Trophoblast cell (in vitro differentiated cells and primary cell): ENCODE measurements at places on chromosomes 16 and 17.
A peak's percentile ranks its signal among the peaks of the same experiment; 100 is the strongest.

DNA sequence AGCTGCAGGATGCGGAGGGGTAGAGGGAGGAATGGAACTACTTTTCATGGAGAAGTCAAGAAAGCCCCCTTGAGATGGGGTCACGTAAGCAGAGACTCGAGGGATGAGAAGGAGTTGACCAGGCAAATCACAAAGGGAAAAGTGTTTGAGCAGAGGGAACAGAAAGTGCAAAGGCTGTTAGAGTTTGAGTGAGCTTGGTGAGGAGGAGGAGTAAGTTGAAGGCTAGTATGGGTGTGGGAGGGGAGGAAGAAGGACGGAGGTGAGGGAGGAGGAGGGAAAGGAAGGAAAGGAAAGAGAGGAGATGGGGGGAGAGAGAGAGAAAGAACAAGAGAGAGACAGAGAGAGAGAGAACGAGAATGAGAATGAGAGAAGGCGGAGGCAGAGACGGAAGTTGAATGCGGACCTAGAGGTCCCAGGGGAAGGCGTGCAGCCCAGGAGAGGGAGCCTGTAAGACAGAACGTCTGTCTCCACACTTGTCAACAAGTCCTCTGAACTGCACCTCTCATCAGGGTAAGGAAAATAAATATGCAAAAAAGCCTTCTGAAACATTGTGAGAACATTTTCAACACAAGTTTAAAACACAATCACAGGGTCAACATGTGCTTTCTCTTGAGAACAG is 279.8 kb upstream of the EEF2KMT start:
- no peak for DNase-seq

DNA sequence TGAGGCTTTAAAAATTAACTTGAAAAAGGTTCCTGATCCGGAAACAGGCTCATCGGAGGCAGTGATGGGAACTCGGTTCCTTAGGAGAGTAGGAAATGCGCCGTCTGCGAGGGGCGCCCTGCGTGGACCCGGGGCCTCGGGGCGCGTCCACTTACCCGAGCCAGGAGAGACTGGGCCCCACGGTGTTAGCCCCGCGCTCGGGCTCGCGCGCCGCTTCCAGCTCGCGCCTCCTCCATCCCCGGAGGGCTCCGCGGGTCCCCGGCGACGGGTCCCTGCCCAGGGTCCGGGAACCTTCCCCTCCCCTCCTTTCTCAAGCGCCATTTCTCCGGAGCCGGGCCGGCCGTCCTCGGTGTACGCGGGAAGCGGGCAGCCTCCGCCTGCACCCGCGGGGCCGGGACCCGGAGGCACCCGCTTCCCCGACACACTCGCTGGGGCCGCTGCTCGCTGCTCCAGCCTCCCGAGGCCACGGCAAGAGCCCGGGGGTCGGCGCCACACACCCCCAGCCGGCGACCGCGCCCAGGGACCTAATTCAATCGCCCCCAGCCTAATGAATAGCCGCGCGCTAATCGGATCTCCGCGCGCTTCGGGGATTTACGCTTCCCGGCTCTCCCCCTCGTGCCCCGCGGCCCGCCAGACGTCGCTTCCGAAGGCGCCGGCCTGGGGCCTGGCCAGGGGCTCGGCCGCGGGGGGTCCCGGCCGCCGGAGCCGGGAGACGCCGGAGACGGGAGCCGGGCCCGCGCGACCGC is 2.2 kb upstream of the BAHCC1 start:
- peak; percentile 33 for DNase-seq

- DNase-seq, result no peak
These were observed 20.2 kb downstream of the ZNRF1 start for GRCh38 chr16:75019007-75019406.

GRCh38 chr17:64628641-64629040 is 33.5 kb downstream of the SMURF2 start:
- DNase-seq, result no peak

GRCh38 chr17:76641501-76641900 is 2.1 kb downstream of the ST6GALNAC1 start:
- peak; percentile 88 for DNase-seq

- no peak for DNase-seq
These were observed 50.4 kb upstream of the DLX4 start for GRCh38 chr17:49918591-49918990.

- DNase-seq, result no peak
These were observed 10.0 kb downstream of the SALL1 start for GRCh38 chr16:51141106-51141505.

- no peak for DNase-seq
These were observed 24.8 kb upstream of the STH start for GRCh38 chr17:45973946-45974859.

- no peak for DNase-seq
These were observed 95.6 kb downstream of the NPIPB11 start for GRCh38 chr16:29310852-29311314.

GRCh38 chr17:35747540-35748017 is 5.5 kb downstream of the GAS2L2 start:
- DNase-seq, result peak; percentile 86

GRCh38 chr17:15512071-15512709 is 44.8 kb upstream of the CDRT4 start:
- DNase-seq, result no peak

DNA sequence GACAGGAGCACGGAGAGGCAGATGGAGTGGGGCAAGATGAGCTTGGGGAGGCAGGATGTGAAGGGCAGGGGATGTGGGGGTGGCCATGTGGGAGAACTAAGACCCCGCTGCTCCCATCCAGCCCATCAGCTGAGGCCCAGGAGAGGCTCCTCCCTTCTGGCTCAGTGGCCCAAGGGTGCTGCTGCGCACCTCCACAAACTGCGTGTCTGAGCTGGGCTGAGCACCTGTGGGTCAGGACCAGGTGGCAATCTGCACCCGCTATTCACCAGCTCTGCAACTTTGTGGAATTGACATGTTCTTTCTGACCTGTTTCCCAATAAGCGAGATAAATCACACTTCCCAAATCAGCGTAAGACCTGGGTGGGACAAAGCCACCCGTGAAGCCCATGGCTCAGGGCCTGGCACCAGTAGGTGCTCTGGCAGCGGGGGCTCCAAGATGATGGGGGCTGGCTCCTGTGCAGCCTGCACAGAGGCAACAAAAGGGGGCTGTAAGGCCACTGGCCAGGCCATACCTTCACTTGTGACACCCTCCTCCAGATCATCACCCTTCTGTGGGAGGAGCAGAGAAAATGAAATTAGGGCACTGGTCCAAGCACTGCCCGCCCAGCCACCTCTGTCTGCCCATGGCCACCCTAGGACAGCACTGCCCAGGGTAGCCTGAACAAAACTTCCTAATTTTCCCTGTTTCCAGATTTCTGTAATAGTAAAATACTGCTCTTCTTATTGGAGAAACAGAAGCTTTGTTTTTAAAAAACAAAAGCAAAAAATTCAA is 11.7 kb upstream of the SREBF1 start:
- no peak for DNase-seq

GRCh38 chr17:49490276-49490675 is 4.8 kb upstream of the NGFR start:
- no peak for DNase-seq

DNA sequence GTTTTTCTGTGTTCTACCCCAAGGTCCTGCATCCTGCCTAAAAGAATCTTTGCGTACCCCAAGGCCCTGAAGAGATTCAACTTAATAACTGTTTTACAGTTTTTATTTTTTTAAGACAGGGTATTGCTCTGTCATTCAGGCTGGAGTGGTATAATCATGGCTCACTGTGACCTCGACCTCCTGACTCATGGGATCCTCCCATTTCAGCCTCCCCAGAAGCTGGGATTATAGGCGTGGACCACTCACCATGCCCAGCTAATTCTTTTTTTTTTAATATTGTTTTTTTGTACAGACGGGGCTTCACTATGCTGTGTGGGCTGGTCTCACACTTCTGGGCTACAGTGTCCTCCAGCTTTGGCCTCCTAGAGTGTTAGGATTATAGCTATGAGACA is 9.3 kb upstream of the FAAP100 start:
- no peak for DNase-seq

DNA sequence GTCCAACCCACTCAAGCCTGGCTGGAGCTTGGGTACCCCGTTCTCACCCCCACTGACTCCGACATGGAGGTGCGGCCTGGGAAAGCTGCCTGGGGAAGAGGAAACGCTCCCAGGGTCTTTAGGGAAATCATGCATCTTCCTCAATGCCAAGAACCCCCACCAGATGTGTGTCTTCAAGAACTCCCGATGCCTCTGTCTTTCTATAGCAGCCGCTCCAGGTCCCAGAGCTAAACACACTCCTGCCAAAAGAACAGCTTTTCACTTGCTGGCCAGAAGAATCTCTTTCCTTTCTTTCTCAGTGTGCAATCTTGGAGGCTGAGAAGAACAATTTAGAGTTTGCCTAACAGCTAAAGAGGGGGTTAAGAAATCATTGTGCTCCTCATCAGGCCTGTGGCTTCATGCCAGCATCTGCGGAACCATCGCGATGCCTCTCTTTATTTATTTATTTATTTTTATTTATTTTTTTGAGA is 41.1 kb upstream of the MTSS2 start:
- no peak for DNase-seq

DNA sequence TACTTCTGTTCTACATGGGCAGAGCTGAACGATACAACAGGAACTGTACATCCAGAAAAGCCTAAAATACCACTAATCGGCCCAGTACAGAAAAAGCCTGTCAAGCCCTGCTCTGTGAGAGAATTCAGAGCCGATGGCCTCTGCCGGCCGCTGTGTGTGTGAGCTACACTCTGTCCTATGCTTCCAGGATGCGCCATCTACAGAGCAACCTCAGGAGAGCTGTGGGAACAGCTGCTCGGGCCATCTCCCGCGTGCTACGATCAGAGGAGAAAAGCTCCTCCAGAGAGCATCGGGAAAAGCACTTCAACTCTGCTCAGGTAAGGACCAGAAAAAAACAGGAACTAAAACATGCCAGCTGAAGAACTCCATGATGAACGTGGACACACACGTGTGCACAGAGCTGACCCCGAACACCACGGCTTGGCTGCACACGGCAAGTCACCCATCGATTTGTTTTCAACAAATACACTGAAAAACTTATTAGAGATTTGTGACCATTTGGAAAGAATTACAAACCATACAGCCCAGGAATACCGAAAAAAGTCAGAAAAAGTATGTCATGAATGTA is 115.9 kb downstream of the ANKRD11 start:
- DNase-seq, result no peak

DNA sequence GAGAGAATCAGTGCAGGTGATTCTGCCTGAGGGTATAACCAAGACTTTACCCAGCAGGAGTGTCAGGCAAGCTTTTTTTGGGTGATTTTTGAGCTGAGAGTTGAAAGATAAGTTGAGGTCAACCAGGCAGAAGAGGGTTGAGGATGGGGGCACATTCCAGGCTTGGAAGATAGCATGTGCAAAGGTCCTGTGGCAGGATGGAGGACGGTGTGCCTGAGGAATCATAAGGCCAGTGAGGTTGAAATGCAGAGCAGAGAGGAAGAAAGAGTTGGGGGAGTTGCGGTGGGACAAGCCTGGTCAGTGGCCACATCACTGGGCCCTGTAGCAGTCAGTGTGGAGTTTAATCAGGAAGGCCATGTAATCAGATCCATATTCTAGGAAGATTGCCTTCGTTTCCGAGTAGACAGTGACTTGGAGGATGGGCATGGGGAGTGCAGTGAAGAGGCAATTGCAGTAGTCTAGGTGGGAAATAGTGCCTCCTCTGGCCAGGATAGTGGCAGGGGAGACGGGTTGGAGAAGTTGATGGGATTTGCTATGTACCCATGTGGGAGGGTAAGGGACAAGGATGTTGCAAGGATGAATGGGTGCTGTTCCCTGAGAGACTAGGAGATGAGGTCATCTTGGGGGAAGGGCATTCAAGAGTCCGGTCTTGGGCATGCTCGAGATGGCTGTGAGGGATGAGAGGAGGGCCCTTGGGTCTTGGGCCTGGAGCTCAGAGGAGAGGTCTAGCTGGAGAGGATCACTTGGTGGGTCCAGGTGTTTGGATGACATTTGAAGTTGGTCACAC is 3.9 kb downstream of the PLEKHG4 start:
- DNase-seq, result no peak

DNA sequence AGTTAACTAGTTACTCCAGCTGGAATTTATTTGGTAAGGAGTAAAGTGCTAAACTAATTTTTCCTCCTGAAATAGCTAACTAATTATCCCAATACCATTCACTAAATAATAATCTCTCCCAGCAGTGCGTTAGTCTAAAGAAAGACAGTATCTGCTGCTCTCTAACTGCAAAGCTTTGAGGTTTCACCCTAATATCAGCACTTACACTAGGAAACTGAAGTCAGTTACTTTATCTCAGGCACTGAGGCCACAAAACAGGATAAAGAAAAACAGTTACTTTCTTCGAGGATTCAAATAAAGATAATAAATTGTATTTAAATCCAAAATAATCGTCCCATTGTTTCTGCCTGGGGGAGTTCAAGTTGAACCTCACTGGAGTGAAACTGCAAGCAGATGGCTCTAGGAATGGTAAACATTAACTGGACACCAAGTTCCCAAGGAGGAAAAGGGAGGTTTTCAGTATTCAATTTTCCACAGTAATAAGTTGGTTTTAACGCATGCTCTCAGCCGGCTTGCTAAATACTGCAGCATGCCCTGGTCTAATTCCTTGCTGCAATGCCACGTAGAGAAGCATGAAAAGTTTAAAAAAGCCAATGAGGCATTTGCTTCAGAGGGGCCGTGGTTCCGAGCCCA is 20.0 kb upstream of the FOXJ1 start:
- DNase-seq, result no peak

- no peak for DNase-seq
These were observed 3.0 kb upstream of the WFIKKN2 start for GRCh38 chr17:50832267-50832863.

DNA sequence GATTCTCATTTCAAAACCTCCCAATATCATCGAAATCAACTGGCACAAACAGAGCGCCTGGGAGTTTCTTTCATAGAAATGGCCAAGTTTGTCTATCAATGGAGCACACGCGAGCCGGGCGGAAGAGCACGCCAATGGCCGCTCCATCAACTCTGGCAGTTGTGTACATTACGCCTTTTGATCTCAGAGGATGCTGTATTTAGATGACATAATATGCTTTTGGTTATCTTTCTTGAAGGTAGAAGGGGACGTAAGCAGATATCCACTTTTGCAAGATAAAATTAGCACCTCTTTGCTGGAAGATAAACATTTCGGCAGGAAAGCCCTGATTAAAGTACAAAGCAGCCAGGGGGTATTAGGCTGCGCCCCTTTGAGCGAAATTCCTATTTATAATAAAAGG is 287.4 kb downstream of the IRF8 start:
- DNase-seq, result no peak

GRCh38 chr17:78134899-78135385 is 4.4 kb downstream of the TMC8 start:
- DNase-seq, result no peak

DNA sequence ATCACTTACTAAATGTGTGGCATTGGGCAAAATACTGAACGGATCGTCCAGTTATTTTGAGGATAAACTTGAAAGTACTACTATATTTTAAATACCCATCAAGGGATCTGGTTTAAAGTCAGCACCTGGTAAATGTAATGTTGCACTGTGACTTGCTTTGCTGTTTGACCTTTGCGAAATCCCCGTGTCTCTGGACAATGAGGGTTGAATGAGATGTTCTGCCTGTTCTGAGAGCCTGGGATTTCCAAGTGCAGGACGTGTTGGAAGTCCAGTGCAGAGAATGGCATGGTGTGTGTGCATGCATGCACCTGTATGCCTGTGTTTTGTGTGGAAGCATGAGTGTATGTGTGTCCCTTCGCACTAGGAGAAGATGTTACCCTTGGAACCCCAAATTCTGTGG is 106.6 kb downstream of the N4BP1 start:
- DNase-seq, result no peak

- peak; percentile 94 for DNase-seq
These were observed 1.4 kb upstream of the CTRB2 start for GRCh38 chr16:75208242-75208825.

GRCh38 chr17:12605222-12605621 is 60.5 kb upstream of the MYOCD start:
- no peak for DNase-seq
